Urinary bladder (tissue), 4 donors: ENCODE measurements at places on chromosomes 5 and 9.

DNA sequence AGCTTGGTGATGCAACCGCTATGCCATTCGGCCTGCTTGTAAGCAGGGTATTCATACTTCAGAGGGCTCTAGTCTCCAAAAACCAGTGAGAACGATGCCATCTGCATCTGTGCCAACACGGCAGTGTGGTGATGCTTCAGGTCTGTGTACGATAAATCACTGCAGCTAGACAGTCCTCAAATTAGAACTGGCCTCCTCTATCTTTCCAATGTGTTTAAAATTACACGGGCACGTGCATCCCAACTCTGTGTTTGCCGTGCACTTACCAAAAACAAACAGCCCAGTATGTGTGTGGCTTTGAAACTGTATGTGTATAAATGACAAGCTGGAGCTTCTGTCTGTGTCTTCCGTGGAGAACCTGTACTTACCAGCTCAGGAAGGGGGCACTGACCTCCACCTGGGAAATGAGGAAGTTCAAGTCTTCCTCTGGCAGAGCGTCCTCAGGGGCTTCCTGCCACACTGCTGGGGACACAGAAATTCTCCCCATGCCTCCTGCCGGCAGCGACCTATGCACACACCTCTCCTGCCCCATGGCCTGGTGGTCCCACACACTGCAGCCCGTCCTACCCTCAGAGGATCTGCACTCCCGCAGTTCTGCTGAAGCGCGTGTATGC lies 12.3 kb downstream of the MED10 start:
- DNase-seq, result no peak

GRCh38 chr9:38094165-38094564 lies 25.1 kb upstream of the SHB start:
- DNase-seq, result no peak

DNA sequence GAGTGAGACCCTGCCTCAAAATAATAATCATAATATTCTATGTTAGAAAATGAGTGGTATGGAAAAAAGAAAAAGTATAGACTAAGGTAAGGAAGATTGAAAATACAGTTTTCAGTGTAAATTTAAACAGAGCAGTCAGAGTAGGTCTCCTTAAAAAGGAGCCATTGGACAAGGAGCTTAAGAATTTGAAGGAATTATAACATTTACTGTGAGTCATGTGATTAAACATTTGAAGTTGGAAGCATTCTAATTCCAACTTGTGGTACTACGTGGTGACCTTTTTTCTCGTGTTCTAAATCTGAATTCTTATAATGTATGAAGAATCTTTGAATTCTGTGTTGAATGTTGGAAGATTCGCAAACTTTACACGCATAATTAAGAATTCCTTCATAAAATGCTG lies 39.3 kb upstream of the TMEM171 start:
- no peak for DNase-seq

GRCh38 chr5:146867996-146868708 lies 10.4 kb downstream of the PPP2R2B start:
- DNase-seq, result no peak

GRCh38 chr9:119083673-119084072 lies 285.6 kb downstream of the BRINP1 start:
- DNase-seq, result no peak

DNA sequence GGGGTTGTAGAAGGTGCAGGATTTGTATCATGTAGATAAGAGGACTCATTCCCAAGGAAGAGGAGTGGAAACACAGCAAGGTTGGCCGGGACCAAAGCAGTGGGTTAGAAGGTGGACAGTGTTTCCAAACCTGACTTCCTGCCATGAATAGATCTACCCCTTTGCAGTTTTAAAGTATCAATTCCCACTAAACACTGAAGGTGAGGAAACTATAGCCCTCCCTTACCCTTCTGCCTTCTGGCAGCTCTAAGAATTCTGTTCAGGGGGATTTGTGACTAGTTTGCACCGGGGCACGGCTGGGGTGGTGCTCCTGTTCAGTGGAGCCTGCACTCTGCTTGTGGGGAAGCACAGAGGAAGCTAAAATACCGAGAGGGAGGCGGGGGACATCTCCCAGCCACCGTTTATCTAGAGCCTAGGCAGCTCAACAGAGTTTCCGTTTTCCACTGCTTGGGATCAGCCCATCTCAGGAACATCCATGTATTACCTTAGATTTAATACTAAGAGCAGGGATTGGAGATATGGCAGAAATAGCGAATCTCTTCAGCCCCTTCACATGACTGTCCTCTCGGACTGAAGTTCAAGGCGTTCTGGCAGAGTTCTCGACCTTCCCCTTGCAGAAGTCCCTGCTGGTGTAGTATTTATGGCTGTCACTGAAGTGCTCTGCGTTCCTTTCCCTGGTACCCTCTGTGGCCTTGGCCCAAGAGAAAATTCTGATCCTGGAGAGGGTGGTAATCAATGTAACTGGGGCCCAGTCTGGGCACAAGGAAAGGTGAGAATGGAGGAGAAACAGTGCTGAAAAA lies 5.4 kb downstream of the ISL1 start:
- no peak for DNase-seq

DNA sequence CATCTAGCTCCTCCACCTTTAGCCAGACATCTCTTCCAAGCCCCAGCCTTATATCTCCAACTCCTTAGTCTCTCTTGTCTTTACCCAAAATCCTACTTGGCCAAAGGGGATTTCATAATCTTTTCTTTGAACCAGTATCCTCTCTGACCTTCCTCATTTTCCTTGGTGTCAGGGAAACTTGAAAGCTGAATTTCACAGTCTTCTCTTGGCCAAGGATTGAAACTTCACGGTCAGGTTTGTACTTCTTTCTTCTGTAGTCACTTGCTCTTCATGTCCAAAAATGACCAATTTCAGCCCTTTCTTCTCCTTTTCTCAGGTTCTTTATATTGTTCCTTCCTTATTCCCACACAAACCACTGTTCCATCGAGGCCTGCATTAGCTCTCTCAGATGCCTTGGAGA lies 473.7 kb upstream of the KLF4 start:
- DNase-seq, result no peak

DNA sequence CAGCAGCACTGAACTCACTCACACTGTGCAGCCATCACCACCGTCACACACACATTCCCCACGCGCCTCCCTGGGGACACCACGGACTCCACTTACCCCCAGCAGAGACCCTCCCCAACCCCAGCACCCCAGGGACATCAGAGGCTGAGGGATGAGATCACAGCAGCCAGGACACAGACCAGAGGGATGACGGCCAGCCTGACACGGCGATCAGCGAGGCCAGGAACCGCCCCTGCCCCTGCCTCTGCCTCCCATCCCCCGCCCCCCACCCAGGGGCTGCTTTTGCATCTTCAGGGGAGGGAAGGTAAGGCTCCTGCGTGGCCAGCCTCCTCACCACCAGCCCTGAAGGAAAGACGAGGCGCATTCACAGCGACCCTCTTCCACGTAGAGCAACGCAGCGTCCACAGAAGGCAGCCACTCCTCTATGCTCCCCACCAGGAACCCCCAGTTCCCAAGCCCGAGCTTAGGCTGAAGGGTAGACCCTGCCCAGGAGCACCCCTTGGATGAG lies 104.5 kb downstream of the VAV2 start:
- DNase-seq, result no peak

- DNase-seq, result no peak
Observed at GRCh38 chr9:124084087-124084486, 72.5 kb downstream of the LHX2 start.

DNA sequence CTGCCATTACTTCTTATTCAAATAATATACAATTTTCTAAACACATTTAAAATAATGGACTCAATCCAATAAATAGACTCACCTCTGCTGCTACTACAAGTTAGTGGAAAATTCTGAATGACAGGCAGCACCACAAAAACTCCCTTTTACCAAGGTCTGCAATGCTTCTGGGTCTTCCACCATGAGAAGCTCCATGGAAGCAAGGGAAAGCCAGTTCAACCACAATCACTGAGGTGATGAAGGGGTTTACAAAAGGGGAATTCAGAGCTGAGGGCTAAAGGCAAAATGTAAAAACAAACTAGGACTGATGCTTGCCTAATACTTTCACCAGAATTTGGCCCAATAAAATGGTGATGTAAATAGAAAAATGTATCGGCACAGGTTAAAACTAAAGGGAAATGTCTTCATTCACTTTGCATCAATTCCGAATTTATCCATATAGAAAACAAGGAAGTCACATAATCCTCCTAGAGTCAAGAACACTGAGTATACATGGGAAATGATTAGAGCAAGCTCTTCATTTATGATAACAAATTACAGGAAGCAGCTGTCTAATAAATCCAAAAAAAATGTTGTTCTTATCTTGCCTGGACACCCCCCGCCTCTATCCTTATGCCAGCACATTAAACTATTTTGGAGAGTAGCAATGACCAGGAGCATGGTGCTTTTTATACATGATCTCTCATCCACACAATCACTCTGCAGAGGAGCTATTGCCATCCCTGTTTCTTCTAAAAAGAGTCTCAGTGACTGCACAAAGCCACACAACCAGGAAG lies 66.3 kb upstream of the NFIB start:
- no peak for DNase-seq

- DNase-seq, result no peak
Observed at GRCh38 chr5:157026789-157027424, 32.0 kb downstream of the HAVCR1 start.

DNA sequence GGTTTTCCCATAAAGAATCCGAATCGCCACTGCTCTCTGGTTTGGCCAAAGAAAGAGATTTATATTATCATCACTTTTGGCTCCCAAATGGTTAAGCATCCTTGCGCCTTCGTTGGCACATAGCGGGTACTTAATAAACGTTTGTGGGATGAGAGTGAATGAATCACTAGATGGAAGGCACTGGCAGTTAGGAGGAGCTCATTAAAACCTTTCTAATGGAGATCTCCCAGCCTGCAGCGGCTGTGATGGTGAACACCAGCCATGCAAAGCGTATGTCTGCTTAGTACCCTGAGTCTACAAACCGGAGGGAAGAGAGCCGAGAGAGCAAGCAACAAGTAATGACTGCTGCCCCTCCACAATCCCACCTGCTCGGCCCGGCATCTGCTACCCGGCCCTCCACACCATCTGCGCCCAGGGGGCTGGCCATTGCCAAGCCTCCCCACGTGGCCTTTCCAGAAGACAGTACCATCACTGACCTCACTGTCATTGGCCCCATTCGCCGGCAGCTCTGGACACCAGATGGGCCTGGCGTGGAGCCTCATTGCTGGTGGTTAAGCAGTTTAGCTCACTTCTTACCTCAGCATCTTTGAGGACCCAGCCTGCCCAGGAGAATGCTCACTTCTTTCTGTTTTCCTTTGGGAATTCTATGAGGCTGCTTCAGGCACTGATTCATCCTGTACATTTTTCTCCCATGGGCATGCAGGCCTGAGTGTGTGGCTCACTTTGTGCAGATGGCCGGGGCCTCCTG lies 39.3 kb upstream of the ANKRD33B start:
- no peak for DNase-seq

DNA sequence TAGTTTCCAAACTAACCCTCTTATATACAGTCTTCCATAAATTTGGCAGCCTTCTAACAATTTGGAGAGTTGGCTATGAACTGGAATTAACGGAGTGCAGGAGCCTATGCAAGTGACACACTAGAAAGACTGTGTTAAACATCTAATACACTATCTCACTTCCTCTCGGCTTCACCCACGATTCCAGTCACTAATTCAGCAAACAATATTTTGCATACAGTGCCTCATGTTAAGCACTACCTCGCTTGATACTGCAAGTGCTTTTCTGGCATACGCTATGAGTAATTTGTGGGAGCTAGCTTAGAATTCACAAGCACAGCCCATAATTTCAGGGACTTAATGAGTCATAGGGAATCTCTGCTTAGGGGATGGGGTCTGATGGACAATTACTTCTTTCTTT lies 102.5 kb downstream of the ST8SIA4 start:
- no peak for DNase-seq

DNA sequence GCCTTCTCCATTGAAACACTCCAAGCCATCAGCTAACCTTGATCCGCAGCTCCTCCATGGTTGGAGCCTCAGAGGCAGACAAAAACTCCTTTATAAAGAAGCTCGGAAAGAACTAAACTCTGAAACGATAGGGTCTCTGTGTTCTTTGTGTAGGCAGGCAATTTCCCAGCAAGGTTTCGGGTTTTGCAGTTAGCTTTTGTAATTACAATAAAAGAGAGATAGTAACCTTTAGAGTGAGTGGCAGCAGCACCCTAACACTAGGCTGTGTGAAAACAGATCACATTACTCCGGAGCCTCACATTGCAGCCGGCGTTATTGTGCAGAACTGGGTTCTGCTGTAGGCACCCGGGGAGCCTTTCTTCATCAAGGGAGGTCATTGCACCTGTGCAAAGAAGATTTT lies 115.8 kb upstream of the MAP3K1 start:
- no peak for DNase-seq

GRCh38 chr9:135896205-135896604 lies 11.1 kb downstream of the CAMSAP1 start:
- no peak for DNase-seq

GRCh38 chr5:5665225-5666075 lies 243.0 kb downstream of the ICE1 start:
- no peak for DNase-seq

DNA sequence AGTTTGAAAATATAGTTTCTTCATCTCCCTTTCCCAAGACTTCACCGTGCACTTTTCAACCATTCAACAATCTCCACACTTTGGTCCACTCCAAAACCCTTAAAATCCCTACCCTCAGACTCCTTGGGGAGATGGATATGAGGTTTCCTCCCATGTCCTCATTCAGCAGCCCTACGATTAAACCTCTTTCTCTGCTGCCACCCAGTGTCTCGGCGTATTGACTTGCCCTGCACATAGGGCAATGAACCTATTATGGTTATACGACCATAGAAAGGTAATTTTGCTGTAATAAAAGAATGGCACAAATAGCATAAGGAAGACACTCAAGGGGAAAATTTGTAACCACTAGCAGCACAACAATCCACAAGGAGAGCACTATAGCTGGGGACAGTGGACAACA lies 803.5 kb downstream of the TLE1 start:
- DNase-seq, result no peak

DNA sequence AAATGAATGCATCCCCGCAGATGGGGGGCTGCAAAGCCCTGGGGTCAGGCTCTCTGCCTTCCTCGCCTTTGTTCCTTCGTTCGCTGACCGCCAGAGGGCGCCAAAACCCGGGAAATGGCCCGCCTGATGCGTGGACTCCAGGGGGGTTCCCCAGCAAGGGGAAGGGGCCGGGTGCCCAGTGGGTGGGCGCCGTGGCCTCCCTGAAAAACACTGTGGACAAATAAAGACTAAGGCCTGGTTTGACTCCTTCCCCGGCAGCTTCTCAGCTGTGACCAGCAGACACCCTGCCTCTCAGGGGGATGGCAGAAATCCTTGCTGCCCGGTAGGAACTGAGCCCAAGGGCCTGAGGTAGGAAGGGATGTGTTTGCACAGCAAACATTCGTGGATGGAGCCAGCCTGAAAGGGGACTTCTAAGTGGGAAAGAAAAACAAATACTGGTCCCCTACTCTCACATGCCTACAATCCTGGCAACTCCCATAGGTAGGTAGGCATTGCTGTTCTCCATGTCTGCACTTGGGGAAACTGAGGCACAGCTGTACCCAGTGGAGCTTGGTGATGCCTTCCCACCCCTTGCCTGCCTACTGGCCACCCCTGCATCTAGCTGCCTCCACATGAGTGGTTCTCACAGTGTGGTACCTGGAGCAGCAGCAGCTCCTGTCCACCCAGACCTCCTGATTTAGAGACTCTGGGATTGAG lies 57.7 kb downstream of the DUSP1 start:
- no peak for DNase-seq

GRCh38 chr5:20113031-20113715 lies 125.2 kb upstream of the CDH18 start:
- no peak for DNase-seq

- DNase-seq, result no peak
Observed at GRCh38 chr9:87829756-87830155, 52.9 kb upstream of the SPATA31E1 start.

GRCh38 chr9:6899274-6899673 lies 141.5 kb downstream of the KDM4C start:
- DNase-seq, result no peak
